ENCODE measurements at places on chromosomes 2 and 18. TPM values are rescaled to one million over a fixed set of nuclear protein-coding genes. Genes with fewer than 3 reads are reported as not detected.

GRCh38 chr2:238169048-238169707, 10.4 kb downstream of the ERFE start:
- no peak overlapping the region for H3K27ac ChIP-seq
- DNase-seq: no peak
- H3K36me3 ChIP-seq: peaks cover 20% of the 10 kb centered on the region
- no peaks in the 10 kb centered on the region for H3K4me1 ChIP-seq
- peaks cover 20% of the 10 kb centered on the region for H3K27me3 ChIP-seq

PXDN gene
- total RNA-seq: 218 TPM

DLGAP1 gene
- 11.5 TPM for total RNA-seq

CYBRD1 gene
- total RNA-seq: 11.8 TPM

GRCh38 chr2:37857575-37858399, 67.3 kb upstream of the RMDN2 start:
- H3K27ac ChIP-seq: peak overlapping the region; percentile 86
- DNase-seq: no peak
- no peaks in the 10 kb centered on the region for H3K4me1 ChIP-seq
- no peak overlapping the region for H3K4me3 ChIP-seq

DNA sequence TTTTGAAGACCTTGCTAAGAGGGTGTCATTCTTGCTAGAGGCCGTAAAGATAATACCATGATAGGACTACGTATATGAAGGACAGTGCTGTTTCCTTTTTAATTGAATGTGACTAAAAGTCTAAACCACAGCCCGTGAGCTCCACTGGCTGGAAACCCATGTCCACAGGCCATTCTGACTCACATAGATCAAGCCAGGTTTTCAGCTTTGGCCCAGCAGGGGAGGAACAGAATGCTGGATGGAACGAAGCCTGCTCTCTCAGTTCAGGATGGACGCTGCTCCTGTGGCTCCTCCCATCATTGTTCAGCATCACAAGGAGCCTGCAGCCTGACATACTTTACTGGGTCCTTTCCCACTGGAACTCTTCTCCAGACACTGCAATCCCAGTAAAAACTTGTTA, 47.6 kb downstream of the ALPK2 start:
- H3K36me3 ChIP-seq: no peaks in the 10 kb centered on the region
- no peak overlapping the region for H3K4me3 ChIP-seq
- no peak overlapping the region for H3K27ac ChIP-seq
- H3K4me1 ChIP-seq: peaks cover 40% of the 10 kb centered on the region

AUP1 gene
- 110 TPM for total RNA-seq

CXCR1 gene
- total RNA-seq: not detected

DNA sequence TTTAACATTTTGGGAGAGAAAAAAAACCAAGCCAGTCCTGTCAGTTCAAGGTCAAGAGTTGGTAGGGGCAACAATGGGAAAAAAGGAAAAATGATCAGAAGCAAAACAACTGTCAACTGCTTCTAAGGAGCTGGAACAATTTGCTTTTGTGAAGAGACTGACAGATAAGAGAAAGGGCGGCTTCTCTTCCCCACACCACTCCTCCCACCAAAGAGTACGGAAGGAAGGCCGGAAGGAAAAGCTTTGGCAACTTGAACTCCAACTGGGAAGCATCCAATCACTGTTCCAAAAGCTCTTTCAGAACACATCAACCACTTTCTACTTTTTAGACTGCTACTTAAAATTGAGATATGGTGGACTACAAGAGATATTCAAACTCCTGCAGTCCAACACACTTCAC, 57.8 kb upstream of the NFU1 start:
- no peaks in the 10 kb centered on the region for H3K27me3 ChIP-seq
- H3K4me1 ChIP-seq: peaks cover 25% of the 10 kb centered on the region
- no peak for DNase-seq
- H3K27ac ChIP-seq: no peak overlapping the region
- no peak overlapping the region for H3K4me3 ChIP-seq

GRCh38 chr18:48996901-48997463, 46.2 kb upstream of the SMAD7 start:
- H3K36me3 ChIP-seq: no peaks in the 10 kb centered on the region
- no peak for DNase-seq
- no peak overlapping the region for H3K27ac ChIP-seq
- no peak overlapping the region for H3K4me3 ChIP-seq
